ENCODE measurements at places on chromosomes 4 and X. TPM values are rescaled to one million over a fixed set of nuclear protein-coding genes. Genes with fewer than 3 reads are reported as not detected.
A peak's percentile ranks its signal among the peaks of the same experiment; 100 is the strongest.

The MAGEA2B gene
- total RNA-seq: not detected

The IL15 gene
- 4.6 TPM for total RNA-seq

The PROM1 gene
- total RNA-seq: 43.8 TPM

The GPR82 gene
- not detected for total RNA-seq

The UCHL1 gene
- total RNA-seq: 19.3 TPM

DNA sequence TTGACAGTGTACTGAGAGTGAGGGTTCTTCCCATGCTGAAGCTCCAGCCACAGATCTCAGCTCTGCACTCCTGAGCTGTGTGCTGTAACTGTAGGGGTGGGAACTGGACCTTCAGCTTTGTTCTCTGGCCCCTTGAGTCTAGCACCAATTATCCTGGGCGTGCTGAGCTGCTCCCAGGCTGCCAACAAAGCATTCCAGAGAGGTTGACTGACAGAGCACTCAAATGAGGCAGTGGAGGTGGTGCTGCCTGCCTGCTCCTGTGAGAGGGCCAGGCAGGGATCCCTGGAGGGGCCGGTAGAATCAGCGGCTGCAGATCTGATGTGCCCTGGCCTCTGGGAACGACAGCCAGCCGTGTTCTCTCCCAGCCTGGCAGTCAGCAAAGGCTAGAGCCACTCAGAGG is 375.7 kb upstream of the AADAT start:
- no peak for DNase-seq

DNA sequence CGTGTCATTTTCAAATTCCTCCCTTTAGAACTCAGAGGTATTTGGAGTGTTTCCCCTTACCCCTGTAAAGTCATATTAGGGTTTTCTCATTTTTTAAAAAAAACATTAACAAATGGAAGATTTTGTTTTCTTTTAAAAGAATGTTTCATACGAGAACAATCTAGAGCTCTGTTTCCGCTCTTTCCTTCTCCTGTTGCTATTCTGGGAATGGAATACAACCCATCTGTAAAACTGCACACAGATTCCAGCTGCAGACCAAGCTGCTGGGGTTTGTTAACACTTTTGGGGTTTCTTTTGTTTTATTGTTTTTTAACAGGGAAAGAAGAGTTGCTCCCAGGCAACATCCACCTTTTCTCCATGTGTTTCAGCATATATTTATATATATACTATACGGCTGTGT is 61.3 kb downstream of the HCCS start:
- DNase-seq: no peak

DNA sequence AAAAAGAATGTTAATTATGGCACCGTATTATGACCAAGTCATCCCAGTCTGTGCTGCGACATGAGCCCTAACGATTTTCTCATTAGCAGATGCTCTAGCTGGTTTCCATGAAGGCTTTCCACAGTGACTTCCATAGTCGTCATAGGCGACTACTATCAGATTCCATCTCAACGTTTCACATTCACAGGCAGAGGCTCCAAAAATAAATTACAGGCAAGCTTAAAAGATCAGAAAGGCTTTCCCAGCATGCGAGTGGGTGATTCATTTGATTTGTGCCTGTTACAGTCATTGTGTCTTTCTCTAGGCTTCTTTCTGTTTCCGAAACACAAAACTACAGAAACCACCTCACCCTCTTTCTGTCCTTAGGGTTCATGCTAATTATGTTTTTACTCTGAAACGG is 43.2 kb downstream of the PALLD start:
- no peak for DNase-seq

DNA sequence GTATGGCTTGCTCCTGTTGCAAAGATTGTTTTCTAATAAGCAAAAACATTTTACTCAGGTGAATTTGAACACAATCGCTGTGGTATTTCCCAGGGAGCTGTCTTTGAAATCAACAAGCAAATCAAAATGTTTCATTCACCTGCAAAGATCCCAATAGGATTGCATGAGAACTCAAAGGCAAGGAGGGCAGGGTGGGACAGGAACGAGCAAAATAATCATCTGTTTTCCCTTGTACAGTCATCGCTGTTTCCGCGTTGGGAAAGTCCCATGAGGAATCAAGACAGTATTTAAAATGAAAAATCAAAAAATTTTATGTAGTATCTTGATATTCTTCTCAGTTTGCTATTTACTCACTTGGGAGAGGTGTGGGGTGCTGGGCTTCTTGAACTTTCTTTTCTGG is 198.8 kb downstream of the STIM2 start:
- DNase-seq: peak; percentile 12

GRCh38 chr4:83556006-83556707 is 20.2 kb downstream of the GPAT3 start:
- DNase-seq: no peak

- no peak for DNase-seq
Observed at GRCh38 chr4:26807330-26807729, 53.3 kb upstream of the STIM2 start.

DNA sequence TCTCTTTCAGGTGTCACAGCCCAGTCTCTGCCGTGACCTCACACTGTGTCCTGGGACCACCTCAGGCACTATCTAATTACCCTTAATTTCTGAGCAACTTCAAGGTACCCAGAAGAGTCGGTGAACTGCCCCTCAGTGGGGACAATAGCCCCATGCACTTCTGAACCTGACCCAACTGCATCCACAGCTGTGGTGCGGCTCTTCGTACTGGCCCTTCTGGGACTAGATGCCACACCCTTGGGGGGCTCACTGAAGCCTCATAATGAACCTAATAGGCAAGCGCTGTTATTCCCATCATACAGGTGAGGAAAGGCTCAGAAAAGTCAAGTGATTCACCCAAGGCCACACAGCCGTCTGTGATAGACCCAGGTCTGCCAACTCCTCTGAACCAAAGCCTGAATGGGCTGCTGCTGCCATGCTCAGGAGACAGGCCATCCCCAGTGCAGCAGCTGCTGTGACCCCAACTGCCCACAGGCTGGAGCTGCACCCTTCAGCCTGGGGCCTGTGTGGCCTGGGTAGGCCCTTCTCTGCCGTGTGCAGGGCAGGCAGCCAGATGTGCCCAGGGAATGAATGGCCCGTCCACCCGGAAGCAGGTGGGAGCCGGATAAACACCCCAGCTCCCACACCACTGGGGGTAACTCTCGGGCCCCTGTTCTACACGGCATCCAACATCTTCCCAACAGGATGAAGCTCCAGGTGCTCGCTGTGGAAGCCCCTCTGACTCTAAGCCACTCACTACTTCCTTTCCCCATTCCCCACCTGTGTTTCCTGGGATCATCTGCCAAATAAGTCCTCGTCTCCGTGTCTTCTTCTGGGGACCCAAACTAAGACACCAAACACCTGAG is 35.9 kb downstream of the HMX1 start:
- DNase-seq: no peak

GRCh38 chr4:82524570-82525152 is 37.1 kb downstream of the TMEM150C start:
- DNase-seq: no peak

DNA sequence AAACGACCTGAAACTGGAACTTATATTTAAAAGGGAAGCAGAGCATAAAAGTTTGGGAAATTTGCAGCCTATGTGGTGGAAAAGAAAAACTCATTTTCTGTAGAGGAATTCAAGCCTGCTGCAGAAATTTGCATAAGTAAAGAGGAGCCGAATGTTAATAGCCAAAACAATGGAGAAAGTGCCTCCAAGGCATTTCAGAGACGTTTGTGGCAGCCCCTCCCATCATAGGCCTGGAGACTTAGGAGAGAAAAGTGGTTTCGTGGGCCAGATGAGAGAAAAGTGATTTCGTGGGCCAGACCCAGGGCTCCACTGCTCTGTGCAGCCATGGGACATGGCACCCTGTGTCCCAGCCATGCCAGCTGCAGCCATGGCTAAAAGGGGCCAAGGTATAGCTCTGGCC is 361.9 kb downstream of the PCDH19 start:
- no peak for DNase-seq
